ENCODE measurements at places on chromosomes 7 and 10.

- DNase-seq, result no peak
Measured at GRCh38 chr10:101785801-101786200, 2.6 kb upstream of the NPM3 start.

GRCh38 chr10:114547514-114547913 is 110.6 kb downstream of the ABLIM1 start:
- no peak for DNase-seq

DNA sequence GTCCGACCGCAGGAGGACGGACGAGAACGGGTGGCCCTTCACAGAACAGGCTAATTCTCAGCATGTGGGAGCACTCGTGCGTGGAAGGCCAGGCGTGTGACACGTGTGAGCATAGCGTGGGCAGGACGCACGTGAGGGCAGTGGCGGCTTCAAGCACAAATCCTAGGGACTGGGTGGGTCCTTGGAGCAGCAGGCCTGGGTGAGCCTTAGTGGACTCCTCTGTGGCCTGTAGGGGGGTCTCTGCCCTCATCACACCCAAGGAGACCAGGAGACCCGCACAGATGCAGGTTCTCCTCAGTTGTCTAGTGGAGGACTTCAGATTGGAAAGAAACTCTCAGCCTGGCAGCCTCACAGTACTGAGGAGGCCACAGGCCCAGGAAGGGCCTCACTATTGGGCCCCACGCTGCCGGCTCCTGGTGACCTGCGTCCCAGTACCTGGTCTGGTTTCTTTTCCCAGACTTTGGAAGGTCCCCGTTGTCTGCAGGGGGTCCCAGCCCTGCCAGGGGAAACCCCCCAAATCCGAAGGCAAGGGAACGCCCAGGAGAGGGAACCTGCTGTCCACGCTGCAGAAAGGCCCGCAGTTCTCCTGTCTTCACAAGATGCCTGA is 49.1 kb upstream of the FAM20C start:
- DNase-seq, result no peak

- no peak for DNase-seq
Measured at GRCh38 chr7:137476937-137477336, 133.4 kb upstream of the PTN start.

DNA sequence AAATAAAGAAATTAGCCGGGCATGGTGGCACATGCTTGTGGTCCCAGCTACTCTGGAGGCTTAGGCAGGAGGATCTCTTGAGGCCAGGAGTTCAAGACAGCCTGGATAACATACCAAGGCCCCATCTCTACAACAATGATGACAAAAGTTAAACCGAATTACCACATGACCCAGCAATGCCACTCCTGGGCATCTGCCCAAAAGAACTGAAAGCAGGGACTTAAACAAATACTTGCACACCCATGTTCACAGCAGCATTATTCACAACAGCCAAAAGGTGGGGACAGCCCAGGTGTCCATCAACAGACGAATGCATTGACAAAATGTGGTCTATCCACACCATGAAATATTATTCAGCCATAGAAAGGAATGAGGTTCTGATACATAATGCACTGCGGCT is 83.9 kb downstream of the HIP1 start:
- no peak for DNase-seq

DNA sequence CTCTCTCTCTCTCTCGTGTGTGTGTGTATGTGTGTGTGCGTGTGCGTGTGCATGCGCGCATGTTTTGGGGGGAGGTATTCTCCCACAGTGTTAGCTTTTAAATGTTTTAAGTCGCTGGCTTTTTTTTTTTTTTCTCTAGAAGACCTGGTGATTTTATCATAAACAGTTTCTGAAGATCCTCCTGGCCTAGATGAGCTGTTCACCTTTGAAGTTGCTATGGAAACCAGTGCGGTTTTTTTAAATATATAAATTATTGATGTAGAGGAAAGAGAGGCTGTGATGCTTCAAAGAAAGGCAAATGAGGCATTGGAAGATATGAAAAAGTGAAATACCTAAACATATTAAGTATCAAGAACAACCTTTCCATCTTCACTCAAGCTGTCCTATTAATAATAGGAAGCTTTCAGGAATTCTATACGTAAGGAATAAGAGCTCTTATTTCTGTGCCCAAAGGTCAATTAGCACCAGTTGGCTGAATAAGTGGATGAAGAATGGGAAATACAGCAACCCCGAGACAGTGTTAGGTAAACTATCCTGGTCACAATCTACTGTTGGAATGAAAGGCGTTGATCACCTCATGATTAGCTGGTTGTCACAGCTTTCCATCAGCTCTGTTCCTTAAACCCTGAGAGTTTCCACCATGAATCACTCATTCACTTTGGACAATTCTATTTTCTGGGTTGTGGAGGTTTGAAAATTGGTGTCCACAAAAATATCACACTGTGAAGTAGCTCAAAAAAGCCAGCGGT is 66.5 kb upstream of the SLC35G1 start:
- no peak for DNase-seq

- DNase-seq, result no peak
Measured at GRCh38 chr7:123888192-123888591, 36.8 kb upstream of the SPAM1 start.

- no peak for DNase-seq
Measured at GRCh38 chr10:126842356-126842755, 62.9 kb upstream of the DOCK1 start.

- no peak for DNase-seq
Measured at GRCh38 chr10:132063432-132063831, 2.3 kb upstream of the JAKMIP3 start.

- peak; percentile 32 for DNase-seq
Measured at GRCh38 chr10:105952153-105952552, 1212.4 kb downstream of the SORCS1 start.

DNA sequence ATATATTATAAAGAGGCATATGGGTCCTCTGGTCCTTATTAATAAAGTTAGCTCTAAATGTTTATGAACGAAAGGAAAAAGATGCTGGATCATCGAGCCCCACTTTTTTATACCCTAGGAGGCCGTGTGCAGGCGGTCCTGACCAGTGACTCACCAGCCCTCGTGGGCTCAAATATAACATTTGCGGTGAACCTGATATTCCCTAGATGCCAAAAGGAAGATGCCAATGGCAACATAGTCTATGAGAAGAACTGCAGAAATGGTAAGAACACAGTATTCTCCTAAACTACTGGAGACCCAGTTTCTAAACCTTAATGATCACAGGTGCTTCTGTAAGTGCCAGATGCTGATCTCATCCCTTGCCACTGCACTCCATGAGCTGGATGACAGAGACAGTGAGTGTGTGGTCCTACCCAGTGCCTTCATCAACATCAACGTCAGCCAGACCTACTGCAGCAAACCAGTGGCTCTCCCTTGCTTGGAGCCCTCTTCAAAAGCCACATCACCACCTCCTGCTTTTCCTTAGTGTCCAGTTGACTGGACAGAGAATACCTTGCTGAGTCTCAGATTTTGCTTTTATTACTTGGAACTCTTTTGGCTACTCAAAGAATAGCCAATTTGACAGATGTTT is 7.6 kb downstream of the GPNMB start:
- no peak for DNase-seq

DNA sequence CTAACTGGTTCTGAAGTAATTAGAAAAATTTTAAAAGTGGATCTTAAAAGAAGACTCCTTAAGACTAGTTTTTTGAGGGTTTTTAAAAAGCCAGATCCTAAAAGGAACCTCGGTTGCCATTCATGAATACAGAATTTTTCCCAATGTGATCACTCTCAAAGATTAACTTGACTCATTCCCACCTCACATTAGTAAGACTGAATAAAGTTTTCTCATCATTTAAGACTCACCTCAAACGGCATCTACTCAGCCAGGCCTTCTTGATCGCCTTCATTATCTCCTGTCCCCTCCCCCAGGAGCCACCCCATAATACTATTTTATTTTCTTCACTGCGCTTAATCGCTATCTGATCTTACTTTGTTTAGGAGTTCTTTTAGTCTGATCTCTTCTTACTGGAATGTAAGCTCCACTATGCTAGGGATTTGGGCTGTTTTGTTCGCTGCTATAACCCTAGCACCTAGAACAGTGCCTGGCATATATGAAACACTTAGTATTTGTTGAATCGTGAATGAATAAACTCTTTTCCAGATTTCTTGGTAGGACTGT is 55.9 kb upstream of the PCGF5 start:
- DNase-seq, result no peak

Measured in NCI-H748 treated with DMSO at 0.1 percent for 48 hours (cell line).